Mesenchymal stem cell (in vitro differentiated cells and primary cell): ENCODE measurements at places on chromosomes 3 and 15.

DNA sequence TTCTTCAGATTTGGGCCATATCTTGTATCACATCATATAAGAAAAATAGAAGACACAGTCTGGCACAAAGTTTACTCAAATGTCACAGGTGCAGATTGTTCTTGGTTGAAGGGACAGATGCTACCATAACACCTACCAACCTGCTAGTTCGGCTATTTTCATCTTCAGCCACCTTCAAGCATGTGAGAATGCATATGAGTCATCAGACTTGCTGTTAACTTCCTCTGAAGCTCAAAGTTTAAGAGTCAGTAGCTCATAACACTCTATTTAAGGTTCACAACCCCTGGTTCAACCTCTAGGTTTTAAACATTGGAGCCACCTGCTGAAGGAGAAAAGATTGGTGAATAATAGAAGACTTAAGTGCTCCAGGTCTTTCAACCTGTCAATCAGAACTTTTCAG is 522.8 kb downstream of the NLGN1 start:
- DNase-seq, result no peak

DNA sequence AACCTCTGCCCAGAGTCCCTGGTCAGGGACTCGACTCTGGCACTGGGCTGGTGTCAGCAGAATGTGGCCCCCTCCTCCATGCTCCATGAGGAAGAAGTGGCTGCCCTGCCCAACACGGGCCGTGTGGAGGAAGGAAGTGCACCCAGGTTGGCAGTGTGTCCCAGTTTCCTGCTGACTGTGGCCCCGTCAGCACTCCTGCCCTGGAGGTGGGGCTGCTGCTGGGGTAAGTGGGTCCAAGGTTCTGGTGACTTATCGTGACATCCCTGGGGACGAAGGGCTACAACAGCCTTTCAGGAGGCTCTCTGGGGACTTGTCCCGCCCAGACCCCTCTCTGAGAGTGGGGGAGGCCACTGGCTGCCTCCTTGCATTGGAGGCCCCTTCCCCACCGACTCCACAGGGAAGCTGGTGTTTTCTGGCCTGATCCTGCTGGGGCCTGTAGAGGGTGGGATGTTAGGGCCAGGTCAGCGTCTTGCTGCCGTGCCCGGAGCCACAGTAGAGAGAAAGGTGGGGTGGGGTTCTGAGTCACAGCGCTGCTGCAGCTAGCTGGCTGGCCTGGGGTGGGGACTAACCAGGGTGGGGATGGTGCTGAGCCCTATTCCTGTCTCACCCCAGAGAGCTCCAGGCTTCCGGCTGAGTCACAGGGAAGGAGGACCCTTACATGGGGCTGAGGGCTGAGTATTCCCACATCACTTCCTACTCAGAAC is 10.5 kb downstream of the SEMA4B start:
- DNase-seq, result peak; percentile 57

DNA sequence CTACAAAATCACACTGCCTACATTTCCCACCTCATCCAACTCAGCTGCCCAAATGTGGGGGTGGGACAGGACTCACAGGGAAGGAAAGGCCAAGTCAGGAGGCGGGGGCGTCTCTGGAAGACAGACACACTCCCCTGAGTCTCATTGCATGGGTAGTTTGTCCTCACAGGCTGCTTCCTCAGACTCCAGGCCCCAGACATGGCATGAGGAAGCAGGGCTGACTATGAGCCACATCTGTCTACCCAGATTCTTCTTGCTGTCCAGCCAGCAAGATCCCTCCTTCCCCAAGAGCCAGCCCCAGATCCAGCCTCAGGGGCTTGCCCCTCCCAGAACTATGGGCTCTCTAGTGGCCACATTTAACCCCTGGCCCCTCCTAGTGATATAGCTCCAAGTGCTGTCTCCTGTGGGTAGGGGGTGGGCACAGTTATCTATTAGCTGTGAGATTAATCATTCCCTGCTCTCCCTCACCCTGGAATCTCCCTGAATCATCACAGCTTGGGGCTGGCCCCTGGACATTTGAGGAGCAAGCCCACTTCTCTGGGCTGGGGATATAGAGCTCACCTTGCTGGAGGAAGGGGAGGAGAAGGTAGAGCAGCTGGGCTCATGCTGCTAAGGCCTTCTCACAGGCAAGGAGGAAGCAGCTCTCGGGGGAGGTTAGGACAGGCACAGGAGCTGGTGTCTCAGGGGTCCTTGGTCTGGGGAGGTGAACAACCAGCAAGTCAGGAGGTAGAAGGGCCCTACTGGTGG is 2.1 kb upstream of the CCDC33 start:
- DNase-seq, result no peak

- DNase-seq, result no peak
Observed at GRCh38 chr3:42843713-42844411, 31.8 kb downstream of the CYP8B1 start.

GRCh38 chr3:43307226-43307625 is 20.9 kb downstream of the SNRK start:
- no peak for DNase-seq

- DNase-seq, result no peak
Observed at GRCh38 chr15:41840673-41841072, 2.0 kb downstream of the PLA2G4B start.

DNA sequence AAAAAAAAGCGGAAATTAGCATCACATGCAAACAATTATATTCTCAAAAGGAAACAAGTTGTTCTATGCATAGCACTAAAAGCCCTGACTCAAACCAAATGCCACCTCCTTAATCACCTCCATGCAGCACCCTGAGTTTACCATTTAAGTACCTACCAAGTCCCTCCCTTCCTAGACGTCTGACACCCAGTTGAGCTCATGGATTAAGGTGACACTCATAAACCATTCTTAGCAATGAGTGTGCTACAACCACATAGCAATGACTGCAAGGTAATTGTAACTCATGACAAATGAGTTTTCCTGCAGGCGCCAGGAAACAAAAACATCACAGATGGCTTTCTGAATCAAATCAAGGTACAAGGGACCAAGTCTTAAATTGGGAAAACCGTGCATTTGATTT is 32.0 kb downstream of the WWTR1 start:
- no peak for DNase-seq

DNA sequence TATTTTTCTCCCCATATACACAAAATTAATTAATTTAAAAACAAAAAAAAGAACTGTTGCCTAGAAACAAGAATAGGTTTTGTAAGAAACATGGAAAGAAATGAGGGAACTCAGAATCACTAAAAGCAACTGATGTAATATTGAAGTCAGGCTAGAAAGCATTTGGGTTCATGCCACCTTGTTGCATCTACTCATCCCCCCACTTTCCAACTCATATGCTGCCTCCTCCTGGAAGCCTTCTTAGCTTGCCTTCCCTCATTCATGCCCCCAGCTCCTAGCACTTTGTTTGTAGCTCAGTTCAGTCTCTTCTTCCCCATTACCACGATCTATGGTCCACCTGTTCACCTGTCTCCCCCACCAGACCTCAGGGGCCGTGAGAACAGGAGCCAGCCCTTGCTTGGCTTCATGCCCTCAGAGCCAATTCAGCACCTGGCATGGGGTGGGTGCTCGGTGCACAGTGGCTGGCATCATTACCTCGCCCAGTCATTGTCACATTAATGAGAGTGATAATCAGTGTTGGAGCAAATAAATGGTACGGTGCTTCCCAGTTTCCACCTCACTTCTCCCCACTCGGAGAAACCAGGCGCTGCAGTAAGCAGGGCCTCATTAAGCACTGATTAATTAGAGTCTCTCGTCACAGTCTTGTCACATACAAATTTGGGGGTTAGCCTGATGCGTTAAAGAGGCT is 62.4 kb upstream of the SLC6A1 start:
- no peak for DNase-seq
